ENCODE measurements at places on chromosomes 3 and 15. TPM values are rescaled to one million over a fixed set of nuclear protein-coding genes. Genes with fewer than 3 reads are reported as not detected.
A peak's percentile ranks its signal among the peaks of the same experiment; 100 is the strongest.

TLR9 gene
- 0.04 TPM for total RNA-seq

DNA sequence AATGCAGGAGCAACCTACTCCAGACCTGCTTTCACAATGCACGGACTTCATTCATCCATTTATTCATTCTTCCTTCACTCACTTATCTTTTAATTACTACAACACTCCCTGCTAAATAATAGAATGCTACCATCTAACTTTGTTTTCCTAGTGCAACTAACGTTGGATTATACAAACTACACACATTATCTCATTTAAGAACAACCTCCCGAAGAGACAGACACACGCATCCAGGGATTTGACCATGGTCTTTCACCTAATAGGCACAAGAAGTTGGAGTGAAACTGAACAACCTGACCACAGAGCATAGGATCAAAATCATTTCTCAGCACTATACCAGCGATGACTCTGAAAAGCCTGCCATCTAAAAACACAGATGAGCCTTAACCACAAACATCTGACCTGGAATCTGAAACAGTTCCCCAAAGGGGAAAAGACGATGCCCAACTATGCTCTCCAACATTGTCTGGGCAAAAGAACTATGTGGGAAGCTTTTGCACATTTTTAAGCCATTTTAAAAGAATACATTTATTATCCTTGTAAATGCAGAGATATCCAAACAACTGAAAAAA, 21.0 kb downstream of the ZNF385D start:
- ATAC-seq: no peak

DNA sequence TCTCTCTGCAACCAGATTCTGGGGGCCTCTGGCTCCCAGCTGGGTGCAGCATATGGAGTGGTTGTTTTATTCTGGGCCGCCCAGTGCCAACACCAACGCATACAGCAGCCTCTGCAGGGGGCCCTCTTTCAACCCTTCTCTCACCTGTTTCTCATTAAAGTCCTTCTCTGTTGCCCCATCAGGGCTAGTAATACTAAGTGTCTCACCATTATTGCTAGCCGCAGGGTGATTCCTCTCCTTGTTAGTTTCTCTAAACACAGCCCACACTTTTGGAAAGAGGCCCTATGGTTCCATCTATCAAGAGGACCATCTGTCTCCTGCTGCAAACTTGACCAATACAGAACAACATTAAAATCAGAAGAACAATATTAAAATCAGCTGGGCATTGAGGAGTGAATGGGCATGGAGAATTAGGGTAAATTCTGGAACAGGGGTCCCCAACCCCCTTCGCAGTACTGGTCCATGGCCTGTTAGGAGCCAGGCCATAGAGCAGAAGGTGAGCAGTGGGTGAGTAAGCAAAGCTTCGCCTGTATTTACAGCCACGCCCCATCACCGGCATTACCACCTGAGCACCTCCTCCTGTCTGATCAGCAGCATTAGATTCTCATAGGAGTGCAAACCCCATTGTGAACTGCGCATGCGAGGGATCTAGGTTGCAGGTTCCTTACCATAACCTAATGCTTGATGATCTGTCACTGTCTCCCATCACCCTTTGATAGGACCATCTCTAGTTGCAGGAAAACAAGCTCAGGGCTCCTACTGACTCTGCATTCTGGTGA, 36.5 kb downstream of the ALS2CL start:
- ATAC-seq: peak; percentile 69

DNA sequence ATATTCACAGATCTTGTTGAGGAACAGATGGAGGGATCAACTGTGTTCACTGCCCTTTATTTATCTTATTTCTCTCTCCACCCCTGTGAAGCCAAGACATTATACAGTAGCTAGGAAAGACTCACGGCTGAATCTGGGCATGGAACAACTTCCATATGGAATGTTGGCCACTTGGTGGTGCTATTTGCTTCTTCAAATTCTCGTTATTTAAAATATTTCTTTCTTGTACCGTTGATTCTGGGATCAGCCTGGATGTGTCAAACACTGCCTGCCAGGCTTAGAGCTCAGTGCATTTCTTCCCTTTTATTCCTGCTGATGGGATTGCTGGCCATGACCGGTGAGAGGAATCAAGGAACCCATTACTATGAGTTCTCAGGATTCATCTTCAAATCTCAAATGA, 17.5 kb upstream of the GASK1A start:
- ATAC-seq: peak; percentile 52

DNA sequence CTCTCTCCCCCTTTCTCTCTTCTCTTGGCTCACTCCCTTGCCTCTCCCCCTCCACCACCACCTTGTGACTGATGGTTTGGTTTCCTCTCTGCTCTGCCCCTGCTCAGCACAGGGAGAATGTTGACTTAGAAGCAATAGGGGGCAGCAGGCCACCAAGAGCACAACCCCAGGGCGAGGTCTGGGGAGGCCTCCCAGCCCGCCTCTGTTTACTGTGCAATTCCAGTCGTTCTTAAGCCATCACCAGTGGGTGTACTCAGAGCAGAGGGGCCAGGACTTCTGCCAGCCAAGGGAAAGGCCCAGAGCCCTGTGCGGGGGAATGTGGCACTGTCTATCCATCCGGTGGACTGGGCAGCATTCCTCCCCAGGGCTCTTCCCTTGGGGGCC, 5.7 kb upstream of the APEH start:
- no peak for ATAC-seq

- peak; percentile 77 for ATAC-seq
Observed at GRCh38 chr3:55591888-55592287, 104.8 kb upstream of the WNT5A start.

- no peak for ATAC-seq
Observed at GRCh38 chr3:136022529-136023263, 57.2 kb downstream of the PPP2R3A start.

GRCh38 chr15:34795267-34796081, at the start of gene ACTC1:
TSS of gene ACTC1 (minus strand) at chr15:34795549. CDS start at chr15:34794808, 741 bp downstream.
- ATAC-seq: peak; percentile 44

PLSCR1 gene
- total RNA-seq: 60.1 TPM

GOLGA6L9 gene
- 6.1 TPM for total RNA-seq

GRCh38 chr15:62740141-62741004, 302.2 kb upstream of the TPM1 start:
- no peak for ATAC-seq

- no peak for ATAC-seq
Observed at GRCh38 chr3:140146668-140147067, 211.7 kb downstream of the CLSTN2 start.

- peak; percentile 82 for ATAC-seq
Observed at GRCh38 chr3:4656059-4656458, 162.9 kb downstream of the ITPR1 start.
